ENCODE measurements at places on chromosomes 13 and 19.

DNA sequence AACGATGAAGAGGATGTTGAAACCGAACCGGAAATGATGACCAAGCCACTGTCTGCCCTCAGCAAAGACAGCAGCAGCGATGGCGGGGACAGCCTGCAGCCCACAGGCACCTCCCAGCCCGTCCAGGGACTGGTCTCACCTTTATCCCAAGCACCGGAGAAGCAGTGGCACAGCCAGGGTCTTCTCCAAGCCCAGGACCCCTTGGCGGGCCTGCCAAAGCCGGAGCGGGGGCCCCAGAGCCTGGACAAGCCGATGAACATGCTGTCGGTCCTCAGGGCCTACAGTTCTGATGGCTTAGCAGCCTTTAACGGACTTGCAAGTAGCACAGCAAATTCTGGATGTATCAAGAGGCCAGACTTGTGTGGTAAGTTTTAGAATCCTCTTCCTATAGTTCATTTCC lies 177.0 kb downstream of the ZNF536 start:
- DNase-seq = no peak

- no peak for DNase-seq
These were observed 4.8 kb upstream of the ALOX5AP start for GRCh38 chr13:30730526-30730925.

DNA sequence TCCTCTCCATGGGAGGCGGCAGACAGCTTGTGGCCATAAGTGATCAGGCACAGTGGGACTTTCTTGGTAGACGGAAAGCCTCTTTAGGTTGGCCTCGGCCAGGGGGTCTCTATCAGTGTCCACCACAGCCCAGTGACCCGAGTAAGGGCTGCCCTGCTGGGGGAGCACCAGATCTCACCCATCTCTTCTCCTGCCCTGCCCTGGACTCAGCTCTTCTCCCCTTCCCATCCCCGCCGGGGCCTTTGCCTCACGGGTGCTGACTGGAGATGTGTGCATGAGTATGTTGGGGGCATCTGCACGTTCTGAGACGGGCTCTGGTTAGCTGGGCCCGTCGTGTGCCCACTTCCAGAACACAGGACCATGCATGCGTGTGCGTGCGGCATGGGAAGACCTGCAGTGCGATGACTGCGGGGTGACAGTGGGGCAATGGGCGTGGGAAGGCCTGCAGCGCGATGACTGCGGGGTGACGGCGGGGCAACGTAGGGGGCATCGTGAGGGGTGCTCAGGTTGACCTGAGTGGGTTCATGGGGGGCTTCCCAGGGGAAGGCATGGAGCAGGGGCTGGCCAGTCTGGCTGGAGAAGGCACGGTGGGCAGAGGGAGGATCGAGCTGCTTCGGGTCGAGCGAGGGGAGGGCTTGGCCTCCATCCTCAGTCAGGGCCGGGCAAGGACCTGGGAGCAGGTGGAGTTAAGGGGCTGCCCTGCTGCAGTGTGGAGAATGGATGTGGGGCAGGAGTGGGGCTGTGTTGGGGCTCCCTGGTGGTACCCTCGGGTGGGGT lies 15.9 kb downstream of the EPN1 start:
- no peak for DNase-seq

- DNase-seq = no peak
These were observed 41.6 kb upstream of the C13orf42 start for GRCh38 chr13:51152701-51153100.

DNA sequence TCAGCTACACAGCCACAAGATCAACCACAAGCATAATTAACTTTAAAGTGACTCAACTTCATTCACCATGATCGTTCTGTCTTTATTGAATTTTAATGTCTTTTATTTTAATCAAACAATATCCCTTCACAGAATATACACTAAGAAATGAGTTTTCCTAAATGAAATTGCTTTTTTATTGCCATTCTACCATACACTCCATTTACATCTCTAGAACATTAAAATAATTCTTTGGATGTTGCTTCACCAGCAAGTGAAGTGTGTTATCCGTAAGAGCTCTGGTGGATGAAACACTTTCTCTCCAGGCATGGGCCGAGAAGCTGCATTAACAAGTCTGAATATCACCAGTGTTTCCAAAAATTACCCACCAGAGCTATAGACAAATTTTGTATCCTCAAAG lies 789.2 kb downstream of the PCDH9 start:
- no peak for DNase-seq

DNA sequence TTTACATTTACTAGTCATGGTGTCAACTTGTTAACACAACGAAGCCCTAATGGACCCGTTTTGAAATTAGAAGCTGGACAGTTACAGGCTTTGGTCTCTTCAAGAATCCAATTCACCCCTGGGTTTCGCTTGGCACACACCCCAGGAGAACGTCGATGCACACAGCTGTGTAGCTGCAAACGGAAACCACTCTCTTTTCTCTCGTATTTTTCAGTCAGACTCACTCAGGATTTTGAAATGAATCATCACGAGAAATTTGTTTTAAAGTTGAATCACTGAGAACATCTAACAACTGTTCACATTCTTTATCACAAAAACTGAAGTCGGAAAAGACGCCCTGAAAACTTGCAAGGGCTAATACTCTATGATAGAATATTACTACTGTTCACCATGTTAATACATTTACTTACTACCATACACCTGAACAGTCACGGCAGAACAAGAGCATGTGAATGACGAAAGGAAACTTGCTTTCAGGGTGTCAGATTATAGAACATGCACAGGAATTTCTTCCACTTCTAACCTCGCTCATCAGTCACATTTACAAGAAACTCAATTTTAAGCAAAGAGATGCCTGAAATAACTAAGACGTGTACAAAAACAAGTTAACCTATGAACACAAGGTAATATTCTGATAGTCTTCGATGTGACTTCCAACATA lies 4.7 kb downstream of the PNMA8A start:
- DNase-seq = no peak

DNA sequence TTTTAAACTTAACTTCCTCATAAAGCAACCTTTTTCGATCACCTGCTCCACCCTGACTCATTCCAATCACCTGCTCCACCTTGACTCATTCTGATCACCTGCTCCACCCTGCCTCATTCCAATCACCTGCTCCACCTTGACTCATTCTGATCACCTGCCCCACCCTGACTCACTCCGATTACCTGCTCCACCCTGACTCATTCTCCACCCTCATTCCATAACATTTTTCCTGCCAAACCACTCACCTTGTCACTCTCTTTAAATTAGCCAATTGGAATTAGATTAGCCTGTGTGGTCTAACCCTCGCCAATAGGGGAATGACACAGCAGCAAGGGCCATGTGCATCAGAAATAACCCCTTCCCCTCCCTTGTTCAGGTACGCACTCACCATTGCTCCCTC lies 31.9 kb upstream of the ZNF83 start:
- DNase-seq = no peak

GRCh38 chr13:38141792-38142191 lies 207.9 kb upstream of the UFM1 start:
- no peak for DNase-seq

- no peak for DNase-seq
These were observed 75.0 kb upstream of the VSTM2B start for GRCh38 chr19:29450812-29451211.

DNA sequence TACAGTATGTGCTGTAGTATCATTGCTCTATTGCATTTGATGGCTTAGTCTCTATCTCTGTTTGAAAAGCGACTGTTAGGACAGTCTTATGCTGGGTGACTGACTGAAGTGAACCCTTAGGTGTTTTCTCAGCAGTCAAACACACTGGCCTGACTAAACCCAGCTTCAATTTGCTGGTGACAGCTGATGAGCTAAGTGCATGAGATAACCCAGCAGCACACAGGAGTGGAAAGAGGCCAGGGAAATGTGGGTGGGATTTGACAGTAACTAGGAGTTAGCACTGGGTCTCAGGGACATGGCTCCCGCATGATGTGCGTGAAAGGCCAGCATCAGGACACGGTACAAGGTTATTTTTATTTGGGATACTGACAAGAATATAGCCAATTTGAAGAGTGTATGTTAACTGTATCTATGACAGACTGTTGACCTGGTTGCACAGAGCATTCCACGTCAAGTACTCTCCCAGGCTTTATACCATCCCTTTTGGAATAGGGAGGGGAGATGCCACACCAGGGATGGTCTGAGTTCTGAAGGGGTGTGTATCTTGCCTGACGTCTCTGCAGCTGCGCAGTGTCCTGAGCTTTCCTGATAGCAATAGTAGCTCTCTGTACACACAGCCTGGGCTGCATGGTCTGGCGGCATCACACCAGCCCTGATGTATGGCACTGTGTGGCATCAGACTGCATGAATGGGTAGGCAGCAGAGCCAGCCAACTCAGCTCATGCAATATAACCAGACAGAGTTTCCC lies 144.8 kb downstream of the FLT1 start:
- no peak for DNase-seq

DNA sequence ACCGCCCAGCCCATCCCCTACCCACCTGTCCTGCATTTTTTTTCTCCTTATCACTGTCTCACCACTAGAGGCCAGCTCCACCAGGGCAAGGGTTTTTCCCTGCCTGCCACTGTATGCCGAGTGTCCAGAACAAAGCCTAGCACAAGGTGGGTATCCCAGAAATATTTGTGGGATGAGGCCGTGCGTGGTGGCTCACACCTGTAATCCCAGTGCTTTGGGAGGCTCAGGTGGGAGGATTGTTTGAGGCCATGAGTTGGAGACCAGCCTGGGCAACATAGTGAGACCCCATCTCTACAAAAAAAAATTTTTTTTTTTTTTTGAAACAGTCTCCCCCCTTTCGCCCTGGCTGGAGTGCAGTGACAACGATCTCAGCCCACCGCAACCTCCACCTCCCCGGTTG lies 2.9 kb upstream of the MRI1 start:
- no peak for DNase-seq

DNA sequence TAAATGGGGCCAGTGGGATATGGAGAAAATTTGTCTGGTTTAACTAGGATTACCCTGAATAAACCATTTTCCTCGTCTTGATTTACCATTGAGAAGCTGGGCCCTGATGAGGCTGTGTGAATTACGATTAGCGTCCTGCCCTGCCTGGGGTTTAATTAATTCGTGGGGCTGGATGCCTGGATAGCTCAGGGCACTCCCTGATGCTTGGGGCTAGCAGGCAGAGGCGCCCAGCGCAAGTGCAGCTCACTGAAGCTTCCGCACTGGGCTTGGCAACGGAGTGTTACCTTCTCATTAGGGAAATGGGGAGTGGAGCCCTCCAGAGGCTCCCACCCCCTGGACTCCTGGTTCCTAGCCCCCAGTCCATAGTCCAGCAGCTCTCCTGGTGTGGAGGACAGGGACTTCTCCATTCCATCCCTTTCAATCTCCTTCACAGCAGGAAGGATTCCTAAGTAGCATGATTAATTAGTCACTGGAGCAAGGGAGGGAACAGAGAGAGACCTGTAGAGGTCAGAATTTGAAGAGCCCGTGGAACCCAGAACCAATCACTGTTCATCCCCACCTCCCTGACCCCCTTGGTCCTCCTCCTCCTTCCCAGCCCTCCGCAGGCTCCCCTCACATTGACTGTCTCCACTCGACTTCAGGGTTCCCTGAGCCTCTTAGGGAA lies 107.2 kb downstream of the UQCRFS1 start:
- DNase-seq = no peak

GRCh38 chr19:12953138-12953798 lies 3.8 kb downstream of the GADD45GIP1 start:
- DNase-seq = no peak

DNA sequence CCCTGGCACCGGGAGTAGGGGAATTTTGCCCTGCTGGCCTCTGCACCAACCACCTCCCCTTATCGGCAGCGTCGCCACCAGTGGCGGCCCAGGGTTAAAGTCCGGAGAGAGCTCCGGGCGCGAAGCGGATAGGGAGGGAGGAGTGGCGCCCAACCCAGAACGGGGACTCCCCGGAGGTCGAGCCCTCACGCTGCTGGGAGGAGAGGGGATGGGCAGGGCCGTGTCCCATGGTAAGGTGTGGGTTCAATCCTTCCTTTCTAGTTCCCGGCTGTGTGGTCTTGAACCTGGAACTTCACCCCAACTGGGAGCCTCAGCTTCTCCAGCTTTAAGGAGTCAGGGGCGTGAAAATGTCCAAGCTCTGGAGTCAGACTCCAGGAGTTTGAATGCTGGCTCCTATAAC lies 23.3 kb upstream of the BCL3 start:
- DNase-seq = no peak

- DNase-seq = no peak
These were observed 96.7 kb downstream of the PCDH9 start for GRCh38 chr13:67133476-67133875.

GRCh38 chr19:14556662-14557188 lies 15.1 kb downstream of the NDUFB7 start:
- DNase-seq = no peak

DNA sequence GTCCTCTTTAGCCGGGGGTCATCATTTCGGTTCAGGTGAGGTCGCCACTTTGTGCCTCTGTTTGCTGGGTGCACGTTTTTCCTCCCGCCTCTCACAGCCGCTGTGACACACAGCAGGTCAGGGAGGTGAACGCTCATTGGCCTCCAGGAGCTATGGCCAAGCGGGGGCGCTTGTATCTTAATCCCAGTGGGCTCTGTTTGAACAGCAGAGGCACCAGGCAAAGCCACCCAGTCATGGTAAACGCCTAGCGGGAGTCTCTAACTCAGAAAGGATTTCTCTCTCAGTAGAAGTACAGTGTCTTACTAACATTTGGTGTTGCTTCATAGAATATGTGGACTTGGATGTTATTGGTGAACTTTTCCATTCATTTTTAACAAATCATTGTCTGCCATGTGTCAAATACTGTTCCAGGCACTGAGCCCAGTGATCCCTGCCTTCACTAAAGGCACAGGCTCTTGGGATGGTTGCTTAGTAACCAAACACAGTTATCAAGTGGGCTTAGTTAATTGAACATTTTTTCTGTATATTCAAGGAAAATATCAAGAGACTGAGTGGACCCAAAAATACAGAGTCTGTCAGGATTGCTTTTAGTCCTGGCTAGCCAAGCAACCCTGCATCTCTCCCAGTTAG lies 186.7 kb downstream of the STK24 start:
- no peak for DNase-seq

GRCh38 chr13:30734439-30734838 lies 904 bp upstream of the ALOX5AP start:
- DNase-seq = no peak

DNA sequence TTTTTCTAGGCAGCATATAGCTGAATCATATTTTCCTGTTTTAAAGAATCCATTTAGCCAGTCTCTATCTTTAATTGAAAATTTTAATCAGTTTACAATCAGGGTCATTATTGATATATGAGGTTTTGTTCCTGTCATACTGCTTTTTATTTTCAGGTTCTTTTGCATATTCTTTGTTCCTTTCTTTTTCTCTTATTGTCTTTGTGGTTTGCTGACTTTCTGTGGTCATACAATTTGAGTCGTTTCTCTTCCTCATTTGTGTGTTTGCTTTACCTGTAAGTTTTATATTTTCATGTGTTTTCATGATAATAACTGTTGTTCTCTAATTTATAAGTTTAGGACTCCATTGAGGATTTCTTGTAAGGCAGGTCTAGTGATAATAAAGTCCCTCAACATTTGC lies 812.6 kb downstream of the DACH1 start:
- DNase-seq = no peak

GRCh38 chr13:30103161-30103840 lies 204.1 kb downstream of the KATNAL1 start:
- DNase-seq = no peak

- no peak for DNase-seq
These were observed 15.7 kb downstream of the RASA3 start for GRCh38 chr13:114116734-114117133.

Data from stimulated activated CD4-positive, alpha-beta T cell treated with anti-CD3 and anti-CD28 coated beads, Interleukin-1b, Interleukin-23, amount 100 ng/mL, for 1 hour (primary cell).